ENCODE measurements at places on chromosomes 5 and 9.

- DNase-seq = no peak
Observed at GRCh38 chr5:36839489-36840476, 36.8 kb upstream of the NIPBL start.

GRCh38 chr5:82622205-82622604, 344.1 kb upstream of the RPS23 start:
- no peak for DNase-seq

DNA sequence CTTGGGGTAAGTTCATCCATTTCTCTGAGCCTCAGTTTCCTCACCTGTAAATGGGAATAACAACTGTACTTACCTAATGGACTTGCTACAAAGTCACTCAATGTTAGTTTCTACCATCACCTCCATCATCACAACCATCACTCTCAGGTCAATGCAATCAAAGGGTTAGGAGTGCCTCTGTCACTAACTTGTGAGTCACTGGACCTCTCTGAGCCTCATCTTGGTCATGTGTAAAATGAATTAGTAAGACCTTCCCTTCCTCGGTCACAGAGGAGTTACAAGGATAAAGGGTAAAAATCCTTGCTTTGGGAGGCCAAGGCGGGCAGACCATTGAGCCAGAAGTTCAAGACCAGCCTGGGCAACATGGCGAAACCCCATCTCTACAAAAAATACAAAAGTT, 12.8 kb downstream of the FABP6 start:
- DNase-seq = no peak

DNA sequence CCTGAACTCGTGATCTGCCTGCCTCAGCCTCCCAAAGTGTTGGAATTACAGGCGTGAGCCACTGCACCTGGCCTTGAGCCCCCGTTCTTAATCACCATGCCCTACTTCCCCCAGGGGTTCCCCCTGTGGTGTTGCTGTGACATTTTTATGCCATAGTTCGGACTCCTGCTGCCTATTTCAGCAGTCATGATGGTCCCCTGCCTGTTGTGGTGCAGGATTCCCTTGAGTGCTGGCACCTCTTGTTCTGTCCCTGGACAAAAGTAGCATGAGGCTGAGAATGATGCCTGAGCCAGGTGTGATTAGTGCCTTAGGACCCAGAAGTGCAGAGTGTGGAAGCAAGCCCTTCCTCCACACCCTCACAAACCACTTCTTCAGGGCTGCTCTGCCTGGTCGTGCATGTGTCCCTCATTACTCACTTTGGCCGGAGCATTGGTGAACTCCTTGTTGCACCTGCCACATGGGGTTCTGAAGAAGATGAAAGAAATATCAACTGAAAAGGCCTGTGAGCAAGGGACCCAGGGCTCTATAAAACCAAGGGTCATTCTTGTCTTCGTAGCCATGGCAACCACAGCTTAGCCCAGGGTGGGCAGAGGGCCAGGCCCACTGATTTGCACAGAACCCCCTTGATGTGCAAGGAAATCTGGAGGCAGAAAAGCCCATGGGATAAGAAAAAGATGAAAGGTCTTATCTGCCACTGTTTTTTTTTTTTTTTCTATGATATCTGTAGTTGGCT, 228.0 kb downstream of the NTRK2 start:
- DNase-seq = no peak

DNA sequence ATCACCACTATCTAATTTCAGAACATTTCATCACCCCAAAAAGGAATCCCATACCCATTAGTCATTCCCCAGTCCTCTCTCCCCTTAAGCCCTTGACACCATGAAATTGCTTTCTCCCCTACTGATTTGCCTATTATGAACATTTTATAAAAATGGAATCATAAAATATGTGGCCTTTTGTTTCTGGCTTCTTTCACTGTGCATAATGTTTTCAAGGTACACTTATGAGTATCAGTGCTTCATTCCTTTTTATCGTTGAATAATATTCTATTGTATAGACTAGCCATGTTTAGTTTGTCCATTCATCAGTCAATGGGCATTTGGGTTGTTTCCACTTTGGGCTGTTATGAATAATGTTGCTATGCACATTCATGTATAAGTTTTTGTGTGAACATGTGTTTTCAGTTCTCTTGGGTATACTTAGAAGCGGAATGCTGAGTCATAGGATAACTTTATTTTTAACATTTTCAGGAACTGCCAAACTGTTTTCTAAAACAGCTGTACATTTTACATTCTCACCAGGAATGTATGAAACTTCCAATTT, 40.4 kb upstream of the FGF1 start:
- DNase-seq = peak; percentile 96

GRCh38 chr5:168822745-168823281, 243.6 kb upstream of the PANK3 start:
- DNase-seq = peak; percentile 67

DNA sequence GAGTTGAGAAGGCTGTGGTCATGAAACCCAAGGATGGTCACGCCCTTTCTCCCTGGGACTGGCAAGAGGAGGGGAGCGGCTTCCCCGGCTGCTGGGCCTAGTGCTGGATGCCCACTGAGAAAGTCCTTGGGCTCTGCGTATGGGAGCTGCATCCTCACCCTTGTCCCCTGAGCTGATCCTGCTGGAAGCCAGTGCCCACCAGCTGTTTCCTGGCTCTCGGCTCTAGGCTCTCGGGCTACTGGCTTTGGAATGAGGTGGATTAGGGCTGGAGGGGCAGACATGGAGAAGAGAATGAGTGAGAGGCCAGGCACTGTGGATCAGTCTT, 149.3 kb upstream of the PPP1R26 start:
- DNase-seq = no peak

DNA sequence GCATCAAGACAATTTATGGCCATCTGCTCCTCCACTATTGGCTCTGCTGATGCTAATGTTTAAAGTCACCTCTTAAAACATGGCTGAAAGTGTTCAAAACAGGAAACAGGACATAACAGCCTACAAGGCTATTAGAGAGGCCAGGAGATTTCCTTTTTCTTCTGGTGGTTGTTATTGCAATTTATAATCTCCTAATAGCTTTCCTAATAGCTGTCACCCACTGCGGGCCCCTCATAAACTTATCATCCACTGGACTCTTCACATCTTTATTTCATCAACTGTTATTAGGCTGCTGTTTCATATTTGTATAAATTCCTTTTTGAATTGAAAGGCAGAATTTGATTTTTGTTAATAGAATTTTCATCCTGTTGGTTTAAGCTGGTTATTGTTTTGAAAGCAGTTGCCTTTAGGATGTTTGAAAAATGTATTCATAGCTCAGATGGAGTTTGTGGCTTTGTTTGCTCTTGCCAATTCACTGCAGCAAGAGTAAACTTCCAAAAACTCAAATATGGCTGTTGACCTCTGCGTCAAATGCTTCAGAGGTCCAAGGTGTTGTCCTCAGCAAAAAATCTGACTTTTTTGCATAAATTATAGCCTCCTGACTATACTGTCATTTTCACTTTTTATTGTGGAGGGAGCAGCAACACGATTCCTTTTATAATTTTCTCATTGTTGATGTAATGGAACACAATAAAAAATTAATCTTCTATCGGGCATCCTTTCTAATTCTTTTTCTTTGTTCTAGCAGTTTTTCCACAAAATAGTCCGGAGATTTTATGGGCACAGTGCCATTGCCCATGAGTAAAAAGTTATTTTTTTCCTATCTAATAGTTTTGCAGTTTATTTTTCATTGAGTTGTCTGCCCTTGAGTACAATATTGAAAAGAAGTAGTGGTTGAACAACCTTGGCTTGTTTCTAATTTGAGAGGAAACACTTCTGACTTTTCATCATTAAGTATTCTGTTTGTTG, 69.3 kb downstream of the MAT2B start:
- DNase-seq = no peak
